Mucosa of gallbladder (tissue), 1 donor: ENCODE measurements at places on chromosomes 3 and 15. TPM values are rescaled to one million over a fixed set of nuclear protein-coding genes. Genes with fewer than 3 reads are reported as not detected.

Gene C3orf85
- not detected for total RNA-seq

Gene ATP13A4
- 47.2 TPM for total RNA-seq

GRCh38 chr3:112114576-112115160, 18.4 kb downstream of the GCSAM start:
- no peak for DNase-seq

DNA sequence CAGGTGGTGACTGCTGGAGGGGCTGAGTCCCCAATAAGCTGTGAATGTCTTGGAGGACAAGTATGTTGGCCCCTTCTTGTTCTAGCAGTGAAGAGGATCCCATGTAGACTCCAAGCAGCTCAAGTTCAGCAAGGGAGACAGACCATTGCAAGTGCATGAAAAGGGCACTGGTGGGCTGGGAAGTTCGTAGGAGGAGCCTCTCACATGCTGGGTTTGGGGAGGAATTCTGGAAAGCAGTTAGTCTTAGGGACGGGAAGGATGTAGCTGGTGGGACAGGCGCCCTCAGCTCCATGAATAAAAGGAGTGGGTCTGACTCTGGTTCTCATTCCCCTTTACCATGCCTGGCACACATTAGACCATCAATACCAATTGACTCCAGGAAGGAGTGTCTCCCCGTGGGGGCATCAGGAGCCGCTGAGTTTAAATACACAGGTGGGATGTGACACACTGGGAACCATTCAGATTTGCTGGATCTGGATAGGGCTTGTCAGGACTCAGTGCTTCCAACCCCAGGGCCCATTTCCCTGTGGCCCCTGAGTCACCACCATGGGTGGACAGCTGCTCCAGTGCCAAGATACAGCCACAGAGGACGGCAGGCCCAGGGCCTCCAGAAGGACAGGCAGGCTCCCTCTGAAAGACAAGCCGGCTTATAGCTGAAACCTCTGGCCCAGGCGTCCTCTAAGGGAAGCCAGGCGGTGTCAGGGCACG, 552 bp upstream of the XYLB start:
- no peak for DNase-seq

DNA sequence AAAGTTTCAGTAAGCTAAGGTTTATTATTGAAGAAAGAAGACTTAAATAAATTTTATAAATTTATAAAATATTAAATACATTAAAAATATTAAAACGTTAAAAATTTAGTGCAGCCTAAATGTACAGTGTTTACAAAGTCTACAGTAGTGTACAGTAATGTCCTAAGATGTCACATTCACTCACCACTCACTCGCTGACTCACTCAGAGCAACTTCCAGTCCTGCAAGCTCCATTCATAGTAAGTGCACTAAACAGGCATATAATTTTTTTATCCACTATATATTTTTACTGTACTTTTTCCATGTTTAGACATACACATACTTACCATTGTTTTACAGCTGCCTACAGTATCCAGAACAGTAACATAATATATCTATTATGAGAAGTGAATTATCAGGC, 51.5 kb downstream of the TJP1 start:
- DNase-seq = no peak

GRCh38 chr15:85625856-85626255, 168.9 kb downstream of the KLHL25 start:
- no peak for DNase-seq

DNA sequence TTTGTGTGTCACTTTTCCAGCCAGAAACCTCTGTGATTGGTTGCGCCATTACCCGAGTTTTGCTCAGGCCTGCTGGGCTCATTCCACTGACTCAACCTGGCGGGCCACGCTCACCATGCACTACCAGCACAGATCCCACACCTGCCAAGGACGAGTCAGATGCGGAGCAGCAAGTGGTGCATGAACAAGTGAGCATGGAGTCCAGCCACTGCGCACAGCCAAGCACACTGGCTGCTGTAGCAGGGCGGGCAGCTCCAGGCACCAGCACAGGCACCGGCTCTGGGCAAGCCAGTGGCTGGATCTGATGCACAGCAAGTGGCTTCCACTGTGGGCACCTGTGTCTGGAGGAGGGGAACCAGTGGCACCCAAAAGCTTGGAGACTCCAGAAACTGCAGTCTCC, 110.4 kb downstream of the CBLB start:
- DNase-seq = no peak
